ENCODE measurements at places on chromosomes 6 and 20.

DNA sequence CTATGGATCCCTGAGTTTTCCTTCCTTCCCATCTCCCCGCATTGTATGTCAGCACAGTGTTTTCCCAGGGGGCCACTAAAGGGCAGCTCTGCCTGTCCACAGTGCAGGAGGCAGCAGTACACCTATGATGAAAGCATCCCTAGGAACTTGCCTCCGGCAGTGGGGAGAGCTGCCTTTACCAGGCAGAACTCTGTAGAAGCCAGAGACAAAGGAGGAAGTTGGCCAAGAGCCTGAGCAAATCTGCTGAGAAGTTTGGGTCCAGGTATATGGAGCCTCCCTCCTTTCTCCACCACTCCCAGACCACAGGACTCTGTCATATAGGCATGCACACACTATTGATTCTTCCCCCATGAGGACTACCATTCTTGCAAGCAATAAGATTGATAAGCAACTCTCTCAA, 282.7 kb downstream of the TBC1D7 start:
- no peak for DNase-seq

DNA sequence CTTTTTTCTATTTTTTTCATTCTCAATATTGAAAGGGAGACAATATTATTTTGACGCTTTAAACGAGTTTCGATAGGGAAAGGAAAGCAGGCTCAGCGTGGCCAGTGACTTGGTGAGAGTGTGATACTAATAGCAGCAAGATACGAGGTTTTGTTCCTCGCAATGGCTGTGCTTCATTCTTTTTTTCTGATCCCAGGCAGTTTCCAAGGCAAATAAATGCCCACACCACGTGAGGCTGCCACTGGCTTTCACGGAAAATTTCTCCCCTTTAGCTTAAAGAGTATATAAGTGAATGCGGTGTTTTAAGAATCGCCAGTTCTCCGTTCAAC, 196.4 kb upstream of the ZNF184 start:
- DNase-seq, result no peak

DNA sequence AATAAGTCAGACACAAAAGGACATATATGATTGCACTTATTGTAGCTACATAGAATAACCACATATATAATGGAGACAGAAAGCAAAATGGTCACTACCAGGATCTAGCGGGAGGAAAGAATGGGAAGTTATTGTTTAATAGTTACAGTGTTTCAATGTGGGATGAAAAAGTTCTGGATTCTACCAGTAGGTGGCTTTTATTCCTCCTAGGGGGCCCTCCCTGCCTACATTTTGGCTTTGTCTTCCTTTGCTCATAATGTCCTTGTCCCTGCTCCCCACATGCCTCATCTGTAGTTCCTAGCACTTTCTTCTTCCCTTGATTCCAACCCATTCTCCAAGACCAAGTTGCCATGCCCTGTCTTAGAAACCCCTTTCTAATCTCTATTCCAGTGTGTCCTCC, 16.3 kb downstream of the ZNF133 start:
- no peak for DNase-seq

- DNase-seq, result peak; percentile 35
These were observed 584 bp downstream of the PTK7 start for GRCh38 chr6:43076464-43077332.
